ENCODE measurements at places on chromosomes 6 and 20.

- no peak for DNase-seq
Measured at GRCh38 chr6:22372922-22373321, 76.1 kb upstream of the PRL start.

- no peak for DNase-seq
Measured at GRCh38 chr6:96505363-96505762, 16.2 kb upstream of the UFL1 start.

DNA sequence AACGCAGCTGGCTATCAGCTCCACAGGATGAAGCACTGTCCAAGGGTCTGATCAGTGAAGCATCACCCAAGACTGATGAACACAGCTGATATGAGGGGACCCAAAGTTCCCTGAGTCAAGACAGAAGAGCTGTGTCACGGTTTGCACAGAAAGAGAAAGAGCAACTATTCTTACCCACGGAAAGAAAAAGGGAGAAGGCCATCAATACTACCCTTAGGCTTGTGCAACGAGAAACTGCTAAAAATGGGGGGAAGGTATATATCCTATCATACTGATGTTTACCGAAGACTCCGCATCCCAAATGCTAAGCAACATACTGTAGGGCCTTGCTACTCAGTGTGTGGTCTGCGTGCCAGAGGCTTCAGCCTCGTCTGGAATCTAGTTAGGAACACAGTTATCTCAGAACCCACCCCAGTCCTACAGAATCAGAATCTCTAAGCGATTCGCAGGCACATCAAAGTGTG lies 665 bp downstream of the FASTKD5 start:
- no peak for DNase-seq

- no peak for DNase-seq
Measured at GRCh38 chr6:149201068-149201655, 116.3 kb upstream of the TAB2 start.

- no peak for DNase-seq
Measured at GRCh38 chr6:30880698-30881252, 3.5 kb upstream of the DDR1 start.

All from stromal cell of bone marrow (primary cell).